ENCODE measurements at places on chromosomes 2 and 18.

- no peak for DNase-seq
Observed at GRCh38 chr2:135456431-135456830, 74.6 kb downstream of the ZRANB3 start.

DNA sequence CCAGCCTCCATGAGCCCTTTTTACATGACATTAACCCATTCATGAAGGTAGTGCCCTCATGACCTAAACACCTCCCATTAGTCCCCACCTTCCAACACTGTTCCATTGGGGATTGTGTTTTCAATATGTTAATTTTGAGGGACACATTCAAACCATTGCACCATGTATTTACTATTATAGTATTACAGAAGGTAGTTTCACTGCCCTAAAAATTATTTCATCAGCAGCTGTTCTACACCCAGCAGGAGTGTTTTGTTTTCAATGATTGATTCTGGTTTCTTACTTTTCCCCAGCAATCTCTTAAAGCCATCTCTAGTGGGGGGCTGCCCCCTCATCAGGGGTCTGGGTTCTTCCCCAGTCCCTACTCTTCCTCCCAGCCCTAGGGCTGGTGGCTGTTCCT, 71.9 kb downstream of the CERS6 start:
- peak; percentile 34 for DNase-seq

DNA sequence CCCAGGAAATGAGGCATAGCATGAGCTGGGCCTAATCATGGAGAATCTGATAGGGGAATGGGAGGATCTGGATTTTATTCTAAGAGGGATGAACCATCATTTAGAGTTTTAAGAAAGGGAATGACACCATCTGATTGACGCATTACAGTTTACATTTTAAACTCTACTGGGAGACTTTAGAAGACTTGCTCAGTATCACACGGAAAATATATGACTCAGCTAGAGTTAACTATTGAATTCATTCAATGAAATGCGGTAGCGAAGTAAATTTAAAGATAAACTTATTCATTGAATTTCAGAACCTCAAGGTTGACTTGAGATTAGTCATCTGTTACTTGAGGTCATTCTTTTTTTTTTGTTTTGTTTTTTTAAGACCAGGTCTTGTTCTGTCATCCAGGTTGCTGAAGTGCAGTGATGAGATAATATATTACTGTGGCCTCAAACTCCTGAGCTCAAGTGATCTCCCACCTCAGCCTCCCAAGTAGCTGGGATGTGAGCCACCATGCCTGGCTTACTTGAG, 25.0 kb downstream of the MC4R start:
- no peak for DNase-seq

GRCh38 chr2:142983174-142983573, 105.7 kb downstream of the KYNU start:
- no peak for DNase-seq

DNA sequence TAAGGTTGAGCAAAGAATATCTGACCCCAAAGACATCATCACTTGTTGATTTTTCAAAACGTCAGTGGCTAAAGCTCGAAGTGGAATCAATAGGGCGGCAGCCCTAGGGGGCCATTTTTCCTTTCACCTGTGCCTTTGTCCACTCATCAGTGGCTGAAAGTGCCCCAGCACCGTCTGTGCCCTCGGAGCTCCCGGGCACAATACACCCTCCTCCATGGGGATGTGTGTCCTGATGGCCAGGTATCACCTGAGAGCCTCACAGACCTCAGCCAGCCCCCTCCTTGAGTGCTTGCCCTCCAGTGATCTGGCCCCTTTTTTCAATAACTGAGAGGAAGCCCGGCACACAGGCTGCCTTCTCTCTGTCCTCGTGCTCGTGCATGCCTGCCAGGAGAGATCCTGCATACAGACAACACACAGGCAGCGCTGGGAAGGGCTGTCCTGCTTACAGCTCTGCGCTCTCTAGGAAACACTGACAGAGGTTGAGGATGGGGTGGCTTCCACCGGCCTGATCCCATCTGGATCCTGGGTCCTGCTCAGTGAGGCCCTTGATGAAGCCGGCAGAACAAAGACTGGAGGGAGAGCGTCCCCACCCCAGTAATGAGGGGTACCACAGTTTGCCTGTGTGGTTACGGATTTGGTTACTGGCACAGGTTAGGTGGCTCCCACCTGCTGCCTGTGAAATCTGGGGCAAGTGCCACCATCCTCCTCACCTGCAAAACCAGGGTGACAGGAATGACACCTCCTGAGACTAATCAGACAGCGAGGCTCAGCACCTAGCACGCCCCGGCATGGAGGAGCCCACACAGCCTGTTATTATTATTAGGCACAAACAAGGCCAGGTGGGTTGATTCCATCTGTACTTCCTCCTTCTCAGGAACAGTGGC, 197.5 kb upstream of the RAB6C start:
- no peak for DNase-seq
